Caco-2 (cell line): ENCODE measurements at places on chromosomes 7 and 10.

DNA sequence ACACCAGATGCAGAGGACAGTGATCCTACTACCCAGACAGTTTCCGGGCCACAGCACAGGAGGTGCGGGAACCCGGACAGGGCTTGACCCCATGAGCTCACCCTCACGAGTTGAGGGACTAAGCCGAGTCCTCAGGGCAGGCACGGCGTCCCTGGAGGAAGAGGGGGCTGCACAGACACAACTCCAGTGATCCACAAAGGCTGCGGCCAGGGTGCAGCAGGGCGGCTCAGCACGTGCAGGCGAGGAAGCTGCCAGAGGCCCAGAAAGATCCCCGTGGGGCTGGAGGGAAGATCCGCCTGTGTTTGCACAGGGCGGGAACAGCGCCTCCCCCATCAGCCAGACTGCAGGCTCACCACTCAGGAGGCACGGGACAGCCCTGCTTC is 45.9 kb upstream of the TMEM72 start:
- peak; percentile 27 for DNase-seq

- no peak for DNase-seq
Observed at GRCh38 chr10:7533657-7534479, 123.0 kb upstream of the SFMBT2 start.

DNA sequence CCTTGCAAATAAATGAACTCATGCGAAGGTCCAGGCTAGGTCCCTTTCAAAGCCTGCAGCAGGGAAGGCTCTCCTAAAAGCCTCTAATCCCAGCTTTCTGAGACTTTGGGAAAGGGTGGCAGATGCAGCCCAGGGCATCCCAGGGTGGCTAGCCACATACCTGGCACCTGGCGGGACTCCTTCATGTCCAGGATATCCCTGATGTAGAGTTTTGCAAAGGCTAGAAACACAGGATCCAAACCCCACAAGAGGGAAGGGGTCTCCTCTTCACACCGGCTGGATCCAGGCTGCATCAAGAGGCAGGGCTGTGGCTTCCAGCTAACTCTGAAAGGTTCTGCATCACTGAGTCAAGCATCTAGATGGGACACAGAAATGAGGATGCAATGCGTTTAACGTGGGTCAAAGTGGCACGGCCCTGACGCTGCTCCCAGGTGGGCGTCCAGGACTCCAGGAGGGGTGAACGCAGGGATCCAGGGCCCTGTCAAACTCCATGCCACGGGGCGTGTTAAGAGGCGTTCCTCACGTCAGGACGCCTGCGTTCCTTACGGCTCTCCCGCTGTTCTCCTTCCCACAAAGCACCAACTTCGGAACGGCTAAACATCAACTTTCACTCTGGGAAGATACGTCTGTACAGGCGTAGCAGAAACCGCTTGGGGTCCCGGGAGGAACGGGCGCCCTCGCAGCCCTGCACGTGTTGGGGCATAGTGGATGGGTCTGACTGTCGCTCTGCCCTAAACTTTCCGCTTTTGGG is 507 bp downstream of the STN1 start:
- DNase-seq, result peak; percentile 52

- DNase-seq, result peak; percentile 62
Observed at GRCh38 chr7:20647908-20648776, 32.7 kb downstream of the ABCB5 start.

DNA sequence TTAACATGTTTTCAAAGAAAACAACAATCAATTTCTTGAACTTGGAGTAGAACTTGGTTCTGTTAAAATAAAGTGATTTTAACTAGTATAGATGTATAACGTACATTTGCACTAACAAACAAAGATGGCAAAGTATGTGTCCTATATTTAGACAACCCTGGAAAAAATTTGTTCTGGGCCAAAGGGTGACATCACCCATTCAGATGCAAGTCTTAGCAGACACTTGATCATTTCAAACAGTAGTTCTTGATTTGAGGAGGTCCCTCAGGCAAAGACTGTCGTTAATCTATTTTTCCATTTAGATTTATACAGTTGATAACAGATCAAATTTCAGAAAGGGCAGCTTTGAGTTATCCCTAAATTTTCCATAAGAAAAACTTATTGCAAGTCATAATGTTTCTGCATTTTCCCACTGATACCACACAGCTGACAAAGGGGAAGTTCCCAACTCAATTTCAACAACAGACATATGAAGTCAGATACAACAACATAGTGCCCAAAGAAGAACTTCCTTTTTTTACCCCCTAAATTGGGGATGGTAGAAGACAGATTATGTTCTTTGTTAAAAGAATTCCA is 5.2 kb downstream of the NMT2 start:
- DNase-seq, result no peak

DNA sequence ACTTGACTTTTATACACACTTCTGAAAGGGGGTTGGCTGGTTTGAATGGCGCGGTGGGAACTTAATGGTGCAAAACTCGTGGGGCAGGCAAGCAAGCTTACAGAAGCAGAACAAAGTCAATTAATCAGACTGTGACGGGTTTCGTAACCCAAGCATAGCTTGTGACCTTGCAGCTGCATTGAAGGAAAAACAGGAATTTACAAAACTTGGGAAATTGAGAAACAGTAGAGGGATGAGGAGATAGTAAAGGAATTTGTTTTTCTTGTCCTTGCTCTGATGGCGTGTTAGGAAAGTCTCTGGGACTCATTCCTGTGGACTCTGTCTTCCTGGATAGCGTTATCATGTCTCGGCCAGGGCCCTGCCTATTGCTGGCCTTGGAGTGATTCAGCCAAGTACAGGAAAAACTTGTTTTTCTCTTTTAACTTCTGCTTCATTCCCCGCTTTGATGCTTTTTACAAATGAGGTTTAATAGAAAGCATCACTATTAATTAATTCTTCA is 220.0 kb upstream of the KCND2 start:
- peak; percentile 52 for DNase-seq

- DNase-seq, result no peak
Observed at GRCh38 chr7:88184848-88185304, 35.0 kb downstream of the SRI start.

DNA sequence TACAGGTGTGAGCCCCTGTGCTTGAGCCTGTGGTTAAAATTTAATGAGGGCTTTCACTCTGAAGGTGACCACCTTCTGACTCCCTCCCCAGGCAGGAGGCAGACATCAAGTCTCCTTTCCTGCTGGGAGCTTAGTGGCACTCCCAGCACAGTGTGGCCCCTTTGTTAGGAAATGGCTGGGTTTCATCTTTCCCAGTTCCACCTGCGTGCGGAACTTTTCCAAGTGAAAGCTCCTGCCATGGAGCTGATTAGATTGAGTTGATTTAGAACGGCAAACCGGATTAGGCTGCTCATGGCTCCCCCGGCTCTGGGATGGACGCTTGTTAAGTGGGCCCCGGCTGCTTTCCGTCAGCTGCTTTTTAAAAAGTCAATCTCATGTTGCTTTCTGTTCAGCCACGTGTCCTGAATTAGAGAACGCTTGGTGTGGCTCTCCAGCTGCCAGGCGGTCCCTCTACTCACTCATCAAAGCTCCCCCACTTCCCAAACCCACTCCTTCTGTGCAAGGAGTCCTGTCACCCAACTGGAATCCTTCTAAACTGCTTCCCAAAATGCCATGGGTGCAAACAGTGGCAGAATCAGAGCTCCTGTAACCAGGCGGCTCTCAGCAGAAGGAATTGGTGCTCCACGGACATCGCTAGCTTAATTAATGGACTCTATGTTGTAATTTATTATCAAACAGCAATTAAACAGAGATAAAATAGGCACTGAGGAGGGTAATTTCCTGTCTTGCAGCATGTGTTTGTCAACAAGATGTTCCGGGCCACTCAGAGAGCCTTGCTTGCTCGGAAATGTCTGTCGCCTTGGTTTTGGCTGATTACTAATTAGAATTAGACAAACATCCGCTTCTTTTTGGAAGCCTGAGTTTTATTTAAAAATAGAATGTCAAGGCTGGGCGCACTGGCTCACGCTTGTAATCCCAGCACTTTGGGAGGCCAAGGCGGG is 551.2 kb downstream of the GALNT17 start:
- no peak for DNase-seq

- no peak for DNase-seq
Observed at GRCh38 chr10:98097616-98098015, 36.8 kb upstream of the R3HCC1L start.

GRCh38 chr10:65911151-65911835 is 1014.5 kb upstream of the LRRTM3 start:
- no peak for DNase-seq

GRCh38 chr7:150340024-150340749 is 1.2 kb downstream of the RARRES2 start:
- no peak for DNase-seq

DNA sequence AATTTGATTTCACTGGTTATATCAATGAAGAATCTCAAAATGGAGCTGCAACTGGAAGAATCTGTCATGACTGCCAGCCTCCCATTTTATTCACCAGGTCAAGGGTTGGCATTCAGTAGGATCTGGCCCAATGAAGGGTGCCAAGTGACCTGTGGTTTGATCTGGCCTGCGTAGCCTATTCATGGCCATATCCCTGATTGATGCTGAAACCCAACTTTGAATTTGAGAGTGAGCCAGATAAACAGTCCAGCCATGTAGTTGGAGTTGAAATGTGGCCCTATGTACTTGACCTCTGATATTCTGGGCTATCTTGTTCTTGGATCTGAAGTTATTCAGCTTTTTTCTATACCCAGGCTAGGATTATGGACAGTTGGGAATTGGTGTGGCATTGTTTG is 1.5 kb downstream of the MKLN1 start:
- no peak for DNase-seq

DNA sequence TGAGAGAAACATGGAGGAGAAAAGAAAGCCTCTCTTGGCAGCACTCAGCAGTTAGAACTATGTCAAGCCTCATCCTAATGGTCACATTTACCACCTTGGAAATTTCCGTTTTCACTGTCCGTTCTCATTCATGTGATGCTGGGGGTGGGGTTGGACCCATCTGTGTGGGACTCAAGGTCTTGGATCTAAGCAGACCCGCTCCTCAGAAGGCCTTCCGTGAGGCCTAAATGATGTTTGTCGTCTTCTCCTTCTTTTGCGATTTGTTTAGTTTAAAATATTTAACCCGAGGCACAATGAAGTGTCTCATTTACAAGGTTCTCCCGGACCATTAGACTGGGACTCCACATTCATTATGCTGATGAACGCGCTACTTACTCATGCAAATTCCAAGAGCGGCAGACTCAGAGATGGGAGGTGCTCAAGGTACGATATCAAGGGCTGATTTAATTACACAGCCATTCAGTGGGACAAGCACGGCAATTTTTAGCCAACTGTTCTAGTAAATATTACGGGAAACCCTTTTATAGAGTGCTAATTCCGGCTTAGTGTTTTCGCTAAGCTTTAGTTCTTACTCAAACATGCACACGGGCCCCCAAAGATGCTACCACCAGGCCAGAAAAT is 109.1 kb upstream of the EFCAB10 start:
- no peak for DNase-seq

DNA sequence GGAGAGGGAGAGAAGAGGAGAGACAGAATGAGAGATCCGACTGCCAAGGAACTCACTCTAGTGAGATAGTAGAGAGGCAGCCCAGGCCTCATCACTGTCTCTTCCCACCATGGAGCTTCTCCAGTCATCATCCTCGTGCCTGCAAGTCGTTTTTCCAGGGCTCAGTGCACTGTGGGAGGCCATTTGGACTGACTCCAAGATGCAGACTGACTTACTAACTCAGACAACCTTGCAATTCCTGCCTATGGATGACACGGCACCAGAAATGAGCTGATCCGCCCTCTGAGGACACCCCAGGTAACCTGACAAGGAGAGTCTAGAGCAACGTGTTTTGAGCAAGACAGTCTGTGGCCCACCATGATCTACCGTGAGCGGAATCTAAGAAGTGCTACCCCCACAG is 154.9 kb downstream of the GLI3 start:
- no peak for DNase-seq

DNA sequence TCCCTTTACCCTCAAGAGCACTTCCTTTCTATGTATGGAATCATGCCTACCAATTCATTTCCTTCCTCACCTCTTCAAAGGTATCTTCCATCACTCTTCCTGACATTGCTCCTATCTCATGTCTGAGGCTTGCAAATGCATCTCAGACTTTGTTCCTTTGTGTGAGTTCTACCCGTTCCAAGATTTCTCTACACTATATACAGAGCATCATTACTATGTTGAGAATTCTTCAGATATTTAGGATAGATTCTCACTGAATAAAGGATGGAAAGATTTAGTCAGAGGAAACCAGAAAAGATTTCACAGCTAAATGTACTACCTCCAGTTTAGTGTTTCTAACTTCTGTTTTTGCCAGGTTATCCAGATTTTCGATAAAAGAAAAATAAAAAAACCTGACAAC is 462.7 kb downstream of the PHTF2 start:
- DNase-seq, result no peak

- DNase-seq, result no peak
Observed at GRCh38 chr7:63096141-63096540, 902.5 kb upstream of the ZNF722 start.

DNA sequence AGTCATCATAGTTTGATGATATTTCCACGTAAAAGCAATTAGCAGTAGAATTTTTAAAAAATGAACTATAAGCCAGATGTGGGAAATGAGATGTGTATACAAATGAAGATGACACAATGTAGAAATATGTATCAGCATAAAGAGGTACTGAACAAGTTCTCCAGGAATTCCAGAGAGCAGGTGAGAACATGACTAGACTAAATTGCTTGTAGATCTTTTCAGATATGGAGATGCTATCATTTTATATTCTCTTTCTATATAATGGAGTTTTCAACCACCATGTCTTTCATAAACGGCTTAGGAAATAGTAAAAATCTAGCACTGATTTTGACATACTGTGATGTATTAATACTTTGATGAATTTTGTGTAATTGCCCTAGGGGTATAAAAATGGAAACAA is 130.9 kb downstream of the SEMA3D start:
- no peak for DNase-seq

GRCh38 chr10:62305813-62306212 is 37.2 kb upstream of the RTKN2 start:
- DNase-seq, result no peak

GRCh38 chr10:119269737-119270136 is 62.4 kb downstream of the GRK5 start:
- no peak for DNase-seq

- no peak for DNase-seq
Observed at GRCh38 chr10:9608602-9609001, 1409.1 kb upstream of the CELF2 start.

DNA sequence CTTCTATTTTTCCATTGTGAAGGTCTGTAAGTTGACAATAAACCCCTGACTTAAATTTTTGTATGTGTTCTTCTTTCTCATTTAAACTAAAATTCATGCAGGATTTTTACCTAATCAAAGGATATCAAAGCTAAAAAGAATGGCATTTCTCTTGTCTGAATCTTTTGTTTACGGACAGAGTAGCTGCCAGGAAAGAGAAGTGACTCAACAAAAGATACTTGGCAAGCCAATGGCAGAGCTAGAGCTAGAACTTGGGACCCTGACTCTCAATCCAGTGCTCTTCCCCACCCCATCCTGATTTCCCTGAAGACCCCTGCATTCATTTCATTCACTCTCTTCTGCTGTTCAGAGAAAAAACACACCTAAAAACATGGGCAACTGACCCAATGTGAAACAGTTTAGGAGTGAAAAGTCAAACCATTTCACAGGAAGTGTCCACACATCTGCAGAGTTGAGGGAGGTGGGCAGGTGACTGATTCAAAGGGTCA is 40.2 kb upstream of the PDLIM1 start:
- no peak for DNase-seq
